ENCODE measurements at places on chromosomes 12 and 14.

GRCh38 chr14:103735815-103736545 lies 20.4 kb downstream of the ZFYVE21 start:
- no peak for DNase-seq

GRCh38 chr12:80576641-80577418 lies 130.6 kb upstream of the MYF6 start:
- no peak for DNase-seq

DNA sequence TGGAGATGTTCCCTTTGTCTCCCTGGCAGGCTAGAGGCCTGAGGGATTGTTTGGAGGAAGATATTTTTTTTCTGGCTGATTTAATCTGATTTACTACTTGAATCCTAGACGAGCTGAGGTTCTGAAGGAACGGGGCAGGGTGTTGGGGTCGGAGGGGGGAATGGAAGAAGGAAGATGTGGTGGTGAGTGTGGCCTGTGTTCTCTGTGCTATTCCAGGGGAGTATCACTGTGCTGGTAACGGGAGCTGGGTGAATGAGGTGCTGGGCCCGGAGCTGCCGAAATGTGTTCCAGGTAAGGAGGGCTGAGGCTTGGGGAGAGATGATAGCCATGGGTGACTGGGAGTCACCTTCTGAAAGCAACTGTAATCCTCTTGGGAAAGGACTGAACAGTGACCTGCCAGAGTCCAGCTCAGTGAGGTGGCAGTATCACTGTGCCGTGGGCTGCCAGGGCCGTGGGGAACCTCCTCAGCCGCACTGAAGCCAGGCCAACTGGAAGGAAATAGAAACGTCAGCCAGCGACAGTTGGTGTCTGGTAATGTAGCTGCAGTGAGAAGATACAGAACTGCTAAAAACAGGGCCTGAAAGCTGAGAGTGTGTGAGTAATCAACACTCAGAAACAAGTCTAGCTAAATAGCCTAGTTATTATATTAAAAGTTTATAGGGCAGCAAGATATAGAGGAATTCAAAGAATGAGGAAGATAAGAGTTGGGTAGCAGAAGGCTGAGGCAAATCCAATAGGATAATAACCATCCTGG lies 7.9 kb downstream of the C1S start:
- no peak for DNase-seq

DNA sequence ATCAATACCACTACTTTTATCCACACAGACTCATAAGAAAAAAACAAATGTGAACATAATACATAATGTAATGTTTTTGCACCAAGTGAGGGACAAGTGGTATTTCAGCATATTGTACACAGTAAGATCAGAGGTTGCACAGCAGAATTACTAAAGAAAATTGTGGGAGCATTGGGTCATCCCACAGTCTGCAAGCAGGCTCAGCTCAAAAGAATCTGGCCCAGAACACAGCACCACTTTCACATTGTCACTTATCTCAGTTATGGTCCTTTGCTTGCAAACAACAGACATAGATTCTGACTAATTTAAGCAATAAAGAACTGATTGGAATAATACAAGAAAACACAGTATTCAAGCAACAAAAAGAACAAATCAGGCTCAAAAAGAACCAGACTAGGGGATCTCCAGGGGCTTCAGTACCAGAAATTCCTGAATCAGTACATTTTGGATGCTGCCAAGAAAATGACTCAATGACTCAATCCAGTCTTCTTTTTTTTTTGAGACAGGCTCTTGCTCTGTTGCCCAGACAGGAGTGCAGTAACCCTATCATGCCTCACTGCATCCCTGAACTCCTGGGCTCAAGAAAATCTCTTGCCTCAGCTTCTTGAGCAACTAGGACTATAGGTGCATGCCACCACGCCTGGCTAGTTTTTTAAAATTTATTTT lies 42.9 kb upstream of the EEA1 start:
- no peak for DNase-seq

GRCh38 chr12:42021469-42021868 lies 123.2 kb downstream of the GXYLT1 start:
- DNase-seq = no peak

DNA sequence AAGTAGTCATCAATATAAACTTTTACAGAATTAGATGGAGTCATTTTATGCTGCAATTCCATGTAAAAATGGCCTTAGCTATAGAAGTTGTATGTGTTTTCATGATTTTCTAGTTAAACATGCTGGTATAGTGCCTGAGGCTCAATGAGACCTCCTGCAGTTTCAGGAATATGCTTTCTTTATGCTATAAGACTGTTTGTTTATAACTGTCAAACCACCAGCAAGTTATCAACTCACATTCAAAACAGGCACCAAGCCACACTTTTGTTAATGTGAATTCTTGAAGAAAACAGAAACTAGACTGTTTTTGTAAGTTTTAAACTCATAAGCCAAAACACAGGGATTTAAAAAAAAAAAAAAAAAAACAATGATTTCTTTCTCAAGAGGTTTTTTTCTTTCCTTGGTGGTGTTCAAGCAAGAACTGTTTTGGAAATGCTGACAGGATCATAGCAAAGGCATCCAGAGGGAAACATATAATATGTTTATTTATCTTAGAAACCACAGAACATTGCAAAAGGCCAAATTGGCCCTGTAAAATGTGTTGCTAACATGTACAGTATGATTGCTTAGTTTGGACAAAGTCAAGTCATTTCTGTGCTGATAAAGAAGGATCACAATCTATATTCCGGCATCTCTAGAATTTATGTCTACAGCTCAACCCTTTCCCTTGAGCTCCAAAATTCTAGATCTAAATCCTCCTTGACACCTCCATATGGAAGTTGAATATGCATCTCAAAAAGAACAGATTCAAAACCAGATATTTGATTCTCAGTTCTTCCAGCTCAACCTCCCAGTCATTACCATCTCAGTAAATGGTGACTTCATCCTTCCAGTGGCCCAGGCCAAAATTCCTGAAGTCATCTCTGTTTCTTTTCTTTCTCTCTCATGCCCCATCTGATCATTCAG lies 29.0 kb upstream of the LUM start:
- no peak for DNase-seq

- DNase-seq = no peak
Measured at GRCh38 chr14:91171291-91171690, 57.4 kb downstream of the DGLUCY start.

Data from NCI-H1092 (cell line).